ENCODE measurements at places on chromosomes 7 and 10. TPM values are rescaled to one million over a fixed set of nuclear protein-coding genes. Genes with fewer than 3 reads are reported as not detected.

The ARL4A gene
- 7.9 TPM for polyA plus RNA-seq

The MKLN1 gene
- 14.8 TPM for polyA plus RNA-seq

The RARRES2 gene
- polyA plus RNA-seq, result 1.4 TPM

DNA sequence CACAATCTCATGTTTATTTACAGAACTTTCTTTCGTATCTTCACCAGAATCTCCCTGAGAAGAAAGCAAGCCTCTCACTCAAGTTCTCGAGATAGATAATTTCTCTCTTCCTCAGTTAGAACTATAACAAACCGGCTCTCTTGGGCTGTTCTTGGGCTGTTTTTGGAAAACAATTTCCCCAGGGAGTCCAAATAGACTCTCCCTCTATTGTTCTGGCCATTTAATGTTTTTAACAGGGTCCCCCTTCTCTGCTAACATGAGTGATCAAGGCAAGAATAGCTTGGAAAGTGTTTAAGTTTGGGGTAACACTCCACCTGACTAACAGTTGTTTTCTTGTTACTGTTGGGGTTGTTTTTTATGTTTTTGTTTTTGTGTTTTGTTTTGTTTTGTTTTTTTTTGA, 64.8 kb upstream of the UCN3 start:
- DNase-seq, result peak; percentile 8

Measured in IMR-90 (cell line).